Amniotic stem cell (primary cell): ENCODE measurements at places on chromosomes 16 and 17.

GRCh38 chr17:9266031-9266680, 244.8 kb downstream of the NTN1 start:
- no peak for DNase-seq

DNA sequence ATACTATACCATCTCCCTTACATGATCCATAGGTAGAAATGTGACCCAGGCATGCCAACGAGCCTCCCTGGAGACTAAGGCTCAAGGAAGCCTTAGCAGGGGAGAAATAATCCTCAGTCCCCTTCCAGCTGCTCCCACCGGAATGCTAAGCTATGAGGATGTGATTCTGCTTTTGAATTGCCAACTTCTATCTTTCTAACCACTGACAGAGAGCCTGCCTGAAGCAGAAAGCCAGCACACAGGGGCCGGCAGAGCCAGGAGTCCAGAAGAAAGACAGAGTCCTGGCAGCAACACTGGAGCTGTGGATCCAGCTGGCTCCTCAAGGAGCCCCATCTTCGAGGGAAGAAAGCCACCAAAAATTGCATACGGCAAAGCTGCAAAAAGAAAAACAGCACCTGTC, 579.6 kb upstream of the CDH5 start:
- no peak for DNase-seq

DNA sequence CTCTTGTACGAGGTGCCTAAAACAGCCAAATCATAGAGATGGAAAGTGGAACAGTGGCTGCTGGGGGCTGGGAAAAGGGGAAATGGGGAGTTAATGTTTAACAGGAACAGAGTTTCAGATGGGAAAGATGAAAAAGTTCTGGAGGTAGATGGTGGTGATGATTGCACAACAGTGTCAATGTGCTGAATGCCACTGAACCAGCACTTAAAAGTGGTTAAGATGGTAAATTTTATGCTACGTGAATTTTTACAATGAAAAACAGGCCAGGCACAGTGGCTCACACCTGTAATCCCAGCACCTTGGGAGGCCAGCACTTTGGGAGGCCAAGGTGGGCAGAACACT, 130.4 kb downstream of the C16orf78 start:
- no peak for DNase-seq

DNA sequence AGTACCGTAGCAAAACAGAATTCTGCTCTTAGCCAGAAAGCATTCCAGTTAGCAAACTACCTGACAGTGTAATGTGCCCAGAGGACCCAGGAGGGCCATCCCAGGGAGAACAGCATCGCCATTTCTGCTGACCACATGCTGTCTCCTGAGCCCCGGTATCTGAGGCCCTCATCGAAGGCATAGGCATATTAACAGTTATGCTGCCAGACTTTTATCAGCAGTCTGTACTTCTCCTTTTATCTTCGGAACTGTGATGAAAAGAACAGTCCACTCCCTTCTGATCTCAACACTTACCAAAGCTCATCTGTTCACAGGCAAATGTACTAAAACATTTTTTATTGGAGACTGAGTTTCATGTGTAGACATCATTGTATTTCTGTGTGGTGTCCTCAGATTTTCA, 236.4 kb downstream of the PRKCA start:
- no peak for DNase-seq

DNA sequence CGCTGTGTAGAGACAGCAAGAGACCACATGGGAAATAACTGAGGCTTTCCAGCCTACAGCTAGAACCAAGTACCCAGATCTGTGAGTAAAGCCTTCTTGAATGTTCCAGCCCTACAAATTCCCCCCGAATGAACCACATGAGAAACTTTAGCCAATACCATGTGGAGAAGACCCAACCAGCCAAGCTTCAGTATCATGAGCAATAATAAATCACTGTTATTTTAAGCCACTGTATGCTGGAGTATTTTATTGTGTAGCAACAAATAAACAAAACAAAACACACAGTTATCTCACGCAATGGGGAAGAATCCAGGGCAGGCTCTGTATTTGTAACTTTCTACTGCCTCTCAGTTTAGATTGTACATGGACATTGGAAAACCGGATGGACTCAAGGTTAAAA, 426.2 kb downstream of the CDH11 start:
- DNase-seq: no peak

GRCh38 chr16:15777533-15778203, 79.2 kb downstream of the MYH11 start:
- no peak for DNase-seq

GRCh38 chr17:48529683-48530009, 1.2 kb downstream of the HOXB1 start:
- DNase-seq: no peak

DNA sequence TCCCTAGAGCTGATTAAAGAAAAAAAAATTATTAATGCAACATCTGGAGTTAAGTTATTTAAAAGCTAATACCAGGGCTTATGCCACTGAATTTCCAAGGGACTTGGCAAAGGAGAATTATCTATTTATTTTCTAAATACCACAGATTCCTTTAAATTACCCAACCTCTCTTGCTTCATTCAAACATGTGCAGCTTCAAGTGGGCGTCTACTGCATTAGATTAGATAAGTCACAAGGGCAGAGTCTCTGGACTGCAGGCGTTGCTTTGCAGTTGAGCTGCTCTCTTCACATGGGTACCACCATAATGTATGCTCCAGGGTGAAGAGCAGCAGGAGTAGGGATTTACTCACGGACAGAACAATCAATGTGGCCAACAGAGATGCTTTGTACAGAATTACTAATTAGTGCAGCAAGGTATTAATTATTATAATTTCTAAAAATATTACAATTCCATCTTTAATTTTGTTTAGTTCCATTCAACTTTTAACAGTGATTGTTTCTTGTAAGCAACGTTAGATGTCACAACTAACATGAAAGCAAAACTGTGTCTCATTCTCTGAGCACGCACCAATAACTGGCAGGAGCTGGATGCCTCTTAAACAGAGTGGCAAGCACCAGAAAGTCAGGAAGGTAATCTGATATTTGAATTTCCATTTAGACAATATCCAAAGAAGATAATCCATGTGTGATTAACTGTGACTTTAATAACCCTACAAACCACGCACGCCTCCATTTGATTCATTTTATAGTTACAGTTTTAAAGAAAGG, 214.2 kb downstream of the STX8 start:
- peak; percentile 60 for DNase-seq

GRCh38 chr16:87661561-87661960, 59.3 kb downstream of the JPH3 start:
- DNase-seq: no peak

- peak; percentile 34 for DNase-seq
Observed at GRCh38 chr16:13866073-13866472, 53.9 kb upstream of the ERCC4 start.

DNA sequence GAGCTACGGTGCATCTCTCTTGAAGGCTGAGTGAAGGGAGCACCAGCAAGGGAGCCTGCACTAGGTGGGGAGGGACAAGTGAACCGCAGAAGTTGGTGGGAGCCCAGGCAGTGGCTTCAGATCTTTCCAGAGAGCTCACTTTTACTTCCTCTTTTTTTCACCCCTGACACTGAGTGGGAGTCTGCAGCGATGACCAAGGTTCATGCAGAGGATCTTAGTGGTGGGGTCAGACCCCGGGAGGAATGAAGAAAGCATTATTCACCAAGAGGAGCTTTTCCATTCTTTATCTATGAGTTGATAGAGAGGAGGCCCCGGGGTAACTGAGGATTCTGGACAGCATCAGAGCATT, 3.0 kb upstream of the CCL2 start:
- no peak for DNase-seq

GRCh38 chr16:57826706-57827625, 24.7 kb upstream of the KIFC3 start:
- DNase-seq: no peak

DNA sequence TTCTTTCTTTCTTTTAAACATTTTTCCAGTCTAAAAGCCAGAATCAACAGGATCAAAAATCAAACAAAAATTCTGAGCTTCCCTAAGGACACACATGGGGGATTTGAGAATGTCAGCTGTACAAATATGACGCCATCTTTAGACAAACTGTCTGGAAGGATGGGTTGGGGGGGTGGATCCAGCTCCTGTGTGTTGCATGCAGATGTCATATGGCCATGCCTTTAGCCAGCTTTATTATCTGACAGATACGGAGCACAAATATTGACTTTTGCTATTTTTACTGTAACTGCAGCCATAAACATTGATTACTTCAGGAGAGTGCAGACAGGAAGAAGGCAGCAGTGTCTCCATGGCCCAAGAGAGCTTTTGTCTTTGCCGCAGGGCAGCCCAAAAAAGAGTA, 279.4 kb upstream of the ELAC2 start:
- DNase-seq: no peak

DNA sequence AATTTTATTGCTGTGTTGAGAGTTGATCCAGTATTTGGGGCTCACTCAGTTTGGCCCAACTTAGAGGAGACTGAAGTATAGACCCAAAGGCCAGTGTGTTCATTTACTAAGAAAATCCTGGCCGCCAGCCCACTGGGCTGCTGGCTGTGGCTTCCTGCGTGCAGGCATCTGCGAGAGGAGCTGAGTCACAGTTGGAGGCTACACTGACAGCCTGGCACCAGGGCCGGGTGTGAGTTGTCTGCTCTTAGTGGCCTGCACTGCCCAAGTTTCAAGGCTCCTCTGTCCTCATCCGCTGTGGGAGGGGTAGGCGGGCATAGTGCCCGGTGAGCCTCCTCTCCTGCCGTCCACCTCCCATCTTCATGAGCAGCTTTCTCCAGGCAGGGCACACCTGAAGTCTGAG, 54.2 kb downstream of the PLD6 start:
- DNase-seq: peak; percentile 92

- no peak for DNase-seq
Observed at GRCh38 chr16:48531011-48531962, 78.7 kb downstream of the N4BP1 start.

DNA sequence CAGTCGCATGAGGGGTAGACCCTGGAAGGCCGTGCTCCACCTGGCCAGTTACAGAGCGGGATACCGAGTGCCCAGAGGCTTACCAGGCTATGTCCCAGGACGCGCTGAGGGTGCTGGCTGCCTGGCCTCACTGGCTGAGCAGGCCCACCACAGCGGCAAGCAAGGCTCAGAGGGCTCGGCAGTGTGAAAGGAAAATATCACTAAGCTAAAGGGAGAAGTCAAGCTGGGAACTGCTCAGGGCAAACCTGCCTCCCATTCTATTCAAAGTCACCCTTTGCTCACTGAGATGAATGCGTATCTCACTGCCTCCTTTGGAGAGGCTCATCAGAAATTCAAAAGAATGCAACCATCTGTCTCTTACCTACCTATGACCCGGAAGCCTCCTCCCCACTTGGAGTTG, 37.4 kb downstream of the CCDC57 start:
- DNase-seq: no peak

DNA sequence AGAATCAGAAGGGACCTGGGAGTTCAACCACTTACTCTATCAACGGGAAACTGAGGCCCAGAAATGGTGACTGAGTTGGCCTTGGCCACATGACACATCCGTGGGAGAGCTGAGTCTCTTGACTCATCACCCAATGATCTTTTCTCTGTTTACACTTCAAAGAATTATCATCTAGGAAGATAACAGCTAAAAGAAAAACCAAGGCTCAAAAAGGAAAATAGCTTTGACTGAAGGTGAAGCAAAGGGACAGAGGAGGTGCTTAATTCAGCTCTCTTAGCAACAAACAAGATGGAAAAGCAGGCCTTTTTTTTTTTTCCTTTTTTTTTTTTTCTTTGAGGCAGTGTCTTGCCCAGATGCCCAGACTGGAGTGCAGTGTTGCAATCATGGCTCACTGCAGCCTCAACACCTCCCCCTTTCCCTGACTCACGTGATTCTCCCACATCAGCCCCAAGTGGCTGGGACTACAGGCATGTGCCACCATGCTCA, 16.7 kb downstream of the ERCC4 start:
- no peak for DNase-seq

- no peak for DNase-seq
Observed at GRCh38 chr17:1643293-1643998, 2.1 kb downstream of the SCARF1 start.

GRCh38 chr16:68790130-68790761, 53.1 kb upstream of the TANGO6 start:
- DNase-seq: no peak

- no peak for DNase-seq
Observed at GRCh38 chr17:37483311-37484039, 6.2 kb upstream of the DUSP14 start.

DNA sequence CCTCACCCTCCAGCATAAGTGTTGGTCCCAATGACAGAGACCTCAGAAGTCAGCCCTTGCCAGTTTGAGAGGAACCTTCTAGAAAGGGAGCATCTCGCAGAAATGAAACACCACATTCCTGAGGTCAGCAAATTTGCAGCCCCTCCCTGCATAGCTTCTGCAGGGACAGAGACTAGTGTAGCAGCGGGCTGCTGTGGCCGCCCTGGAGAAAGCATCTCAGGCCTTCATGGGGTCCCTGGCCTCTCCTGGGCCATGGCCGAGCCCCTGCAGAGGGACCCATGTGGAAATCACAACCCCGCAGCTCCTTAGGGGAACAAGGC, 11.4 kb downstream of the HS3ST6 start:
- no peak for DNase-seq

DNA sequence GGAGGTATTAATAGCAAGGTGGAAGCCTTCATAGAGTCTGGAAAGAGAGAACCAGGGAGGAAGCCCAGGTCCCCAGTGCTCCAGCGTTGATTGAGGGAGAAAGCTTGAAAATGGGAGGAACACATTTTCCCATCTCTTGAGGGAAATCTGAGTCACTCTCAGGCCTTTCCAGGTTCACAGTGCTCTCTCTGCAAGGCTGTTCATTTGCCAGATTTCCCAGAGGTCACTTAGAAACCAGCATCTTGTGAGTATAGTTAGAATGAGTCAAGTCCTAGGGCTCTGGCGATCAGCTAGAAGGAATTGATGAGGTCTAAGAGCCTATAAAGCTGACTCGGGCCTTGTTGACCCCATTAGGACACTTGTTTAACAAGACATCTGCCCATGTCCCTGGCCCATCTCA, 17.7 kb upstream of the ZNF594 start:
- DNase-seq: no peak

DNA sequence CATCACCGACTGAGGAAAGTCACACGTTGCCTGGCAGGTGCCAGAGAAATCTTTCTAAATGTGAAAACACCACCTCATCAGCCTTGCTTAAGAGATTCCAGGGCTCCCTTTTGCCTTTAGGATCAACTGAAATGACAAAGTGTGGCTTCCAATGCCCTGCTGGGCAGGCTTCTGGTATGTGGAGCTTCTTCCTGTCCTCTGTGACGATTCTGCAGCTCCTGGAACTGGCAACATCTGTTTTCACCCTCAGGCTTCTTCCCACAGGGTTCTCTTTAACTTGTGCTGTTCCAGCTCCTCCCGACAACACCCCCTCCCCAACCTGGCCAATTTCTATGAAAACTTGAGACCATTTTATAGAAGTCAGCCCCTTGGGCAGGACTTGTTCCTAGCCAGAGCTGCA, 4.8 kb upstream of the ZDHHC1 start:
- DNase-seq: no peak

- no peak for DNase-seq
Observed at GRCh38 chr16:80680046-80680445, 124.4 kb downstream of the CDYL2 start.

DNA sequence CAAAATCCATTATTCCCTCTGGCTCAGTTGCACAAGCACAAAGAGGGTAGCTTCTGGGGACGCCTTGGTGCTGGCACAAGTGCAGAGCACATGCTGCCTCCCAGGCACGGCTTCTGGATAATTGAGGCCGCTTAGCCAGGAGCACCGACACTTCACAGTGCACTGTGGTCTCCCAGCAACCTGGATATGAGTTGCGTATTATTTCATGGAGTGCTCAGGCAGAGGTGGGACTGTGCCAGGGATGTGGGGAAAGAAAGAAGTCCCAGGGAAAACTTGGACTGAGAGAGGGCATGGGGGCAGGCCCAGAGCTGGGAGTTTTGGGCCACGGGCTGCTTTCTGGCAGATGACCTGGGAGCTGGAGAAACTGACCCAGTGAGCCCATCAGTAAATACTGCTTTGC, 37.5 kb downstream of the MPRIP start:
- no peak for DNase-seq
